ENCODE measurements at places on chromosomes 1 and 21.

DNA sequence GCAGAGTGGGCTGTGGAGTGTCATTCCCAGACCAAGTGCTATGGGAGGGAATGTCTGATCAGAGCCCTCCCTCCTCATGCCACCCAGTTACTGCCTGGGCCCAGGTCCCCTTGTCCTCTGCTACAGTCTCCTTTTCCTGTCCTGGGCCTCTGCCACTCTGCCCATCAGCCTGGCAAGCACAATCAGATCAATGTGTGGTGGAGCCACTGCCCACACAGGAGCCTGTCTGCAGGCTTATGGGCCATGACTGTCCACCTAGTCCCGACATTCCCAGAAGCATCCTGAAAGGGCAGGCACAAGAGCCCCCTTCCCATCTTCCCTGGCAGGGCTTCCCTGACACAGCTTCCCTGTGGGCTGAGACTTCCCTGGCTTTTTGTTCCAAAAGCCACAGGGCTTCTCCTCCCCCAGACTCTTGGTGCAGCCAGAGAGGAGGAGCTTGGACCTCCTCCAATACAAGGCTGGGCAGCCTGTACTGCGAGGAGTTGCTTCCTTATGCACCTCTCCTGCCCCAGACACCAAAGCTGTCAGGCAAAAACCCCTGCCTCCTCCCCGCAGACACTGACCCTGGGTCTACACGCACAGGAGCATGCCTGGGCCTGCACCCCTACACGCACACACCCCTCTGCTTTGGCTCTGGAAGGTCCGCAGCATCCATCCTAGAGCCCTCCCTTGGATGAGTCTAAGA is 29.2 kb upstream of the CNTN2 start:
- no peak for DNase-seq

DNA sequence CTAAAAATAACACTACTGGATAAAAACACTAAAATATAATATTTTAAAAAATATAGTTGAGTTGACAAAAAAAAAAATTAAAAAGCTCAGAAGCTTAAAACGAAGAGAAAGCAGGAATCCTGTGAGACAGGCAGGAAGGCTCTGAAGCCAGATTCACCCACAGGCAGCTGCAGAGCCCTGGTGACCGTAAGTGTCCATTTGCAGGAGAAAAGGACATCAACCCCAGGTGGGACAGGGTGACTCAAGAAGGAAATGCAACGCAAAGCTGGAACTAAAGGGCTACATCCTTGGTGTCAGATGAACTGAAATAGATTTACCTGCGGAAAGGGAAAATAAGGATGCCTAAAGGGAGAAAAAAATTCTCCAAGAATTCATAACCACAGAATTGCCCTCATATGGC is 46.8 kb downstream of the USP24 start:
- DNase-seq = no peak

DNA sequence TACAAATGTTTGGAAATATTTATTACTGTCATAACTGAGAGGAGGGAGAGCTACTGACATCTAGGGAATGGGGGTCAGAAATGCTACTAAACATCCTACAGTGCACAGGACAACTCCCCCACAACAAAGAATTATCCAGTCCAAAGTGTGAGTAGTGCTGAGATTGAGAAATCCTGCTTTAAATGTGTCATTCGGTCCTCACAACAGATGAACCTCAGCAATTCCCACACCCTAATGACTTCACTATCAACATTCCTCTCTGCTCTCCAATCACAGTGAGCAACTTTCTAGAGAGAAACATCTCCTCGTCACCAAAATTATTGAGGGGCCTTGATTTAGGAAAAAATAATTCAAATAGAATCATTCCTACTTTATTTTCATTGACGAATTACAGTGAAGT is 18.0 kb downstream of the OMA1 start:
- DNase-seq = no peak

DNA sequence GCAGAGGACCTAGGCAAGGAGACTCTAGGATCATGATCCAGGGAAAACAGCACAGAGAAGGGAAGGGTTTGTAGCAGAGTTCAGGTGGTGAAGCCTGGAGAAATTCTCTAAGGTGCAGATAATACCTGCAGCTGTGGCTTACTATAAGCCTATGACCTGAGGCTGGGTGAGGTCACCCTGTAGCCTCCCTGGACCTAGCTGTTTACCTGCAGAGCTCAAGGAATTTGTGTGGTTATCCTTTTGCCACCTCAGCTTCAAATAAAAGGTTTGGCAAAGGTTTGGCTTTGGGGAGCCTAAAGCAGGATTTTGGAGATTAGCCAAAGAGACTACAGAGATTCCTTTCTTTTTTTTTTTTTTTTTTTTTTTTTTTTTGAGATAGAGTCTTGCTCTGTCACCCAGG is 79.5 kb upstream of the ZNF648 start:
- no peak for DNase-seq

GRCh38 chr1:182189535-182190066 is 128.1 kb upstream of the ZNF648 start:
- DNase-seq = no peak

DNA sequence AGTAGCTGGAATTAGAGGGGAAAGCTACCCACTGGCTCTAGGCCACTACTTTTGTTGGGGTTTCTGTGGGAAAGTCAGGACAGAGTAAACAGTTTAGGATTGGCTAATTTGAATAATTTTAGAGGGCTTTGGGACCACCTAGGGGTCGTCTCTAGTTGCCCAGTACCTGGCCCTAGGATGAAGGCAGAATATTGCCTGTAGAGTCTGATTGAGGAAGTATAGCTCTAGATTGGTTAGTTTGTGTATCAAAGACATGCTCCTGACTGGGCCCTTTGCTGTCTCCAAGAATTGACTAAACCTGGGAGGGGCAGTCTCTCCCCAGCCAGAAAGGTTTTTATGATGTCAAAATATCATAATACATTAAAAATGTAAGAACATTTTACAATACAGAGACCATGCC is 142.0 kb downstream of the POU2F1 start:
- DNase-seq = no peak

DNA sequence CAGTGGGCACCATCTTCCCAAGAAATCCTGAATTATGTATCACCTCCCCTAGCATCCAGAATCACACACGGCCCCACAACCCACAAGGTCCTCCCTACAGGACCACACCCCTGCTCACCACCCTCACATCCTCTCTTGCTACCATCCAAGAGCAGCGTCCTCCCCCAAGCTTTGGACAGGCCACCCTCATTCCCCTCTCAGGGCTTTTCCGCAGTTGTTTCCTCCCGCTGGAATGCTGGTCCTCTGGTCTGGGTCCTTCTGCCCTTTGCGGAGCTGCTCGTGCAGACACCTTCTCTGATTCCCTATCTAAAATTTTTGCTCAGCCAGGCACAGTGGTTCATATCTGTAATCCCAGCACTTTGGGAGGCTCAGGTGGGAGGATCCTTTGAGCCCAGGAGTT is 56.5 kb downstream of the TOMM20 start:
- DNase-seq = no peak

- DNase-seq = no peak
Measured at GRCh38 chr21:15820327-15820726, 90.5 kb downstream of the USP25 start.

GRCh38 chr21:27277110-27277509 is 310.2 kb upstream of the ADAMTS5 start:
- no peak for DNase-seq

- no peak for DNase-seq
Measured at GRCh38 chr1:201276891-201277290, 6.4 kb upstream of the PKP1 start.

- no peak for DNase-seq
Measured at GRCh38 chr1:20383631-20384030, 93.0 kb downstream of the VWA5B1 start.

DNA sequence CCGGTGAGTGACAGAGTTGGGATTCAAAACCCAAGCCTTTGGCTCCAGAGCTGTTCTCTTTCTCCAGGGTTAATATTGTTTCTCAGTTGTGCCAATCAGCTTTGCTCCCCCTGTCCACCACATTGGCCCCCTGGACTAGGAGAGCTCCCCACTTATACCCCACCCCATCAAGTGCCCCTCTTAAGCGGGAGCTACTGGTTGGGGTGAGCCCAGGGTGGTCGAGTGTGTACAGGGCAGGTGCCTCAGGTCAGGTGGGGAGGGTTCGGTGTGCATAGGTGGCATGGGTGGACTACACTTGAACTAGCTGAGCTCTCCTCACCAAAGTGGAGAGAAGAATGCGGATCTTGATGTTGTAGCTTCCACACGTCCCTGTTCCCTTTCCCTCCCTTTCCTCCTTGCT is 14.2 kb downstream of the KCNA2 start:
- DNase-seq = no peak

DNA sequence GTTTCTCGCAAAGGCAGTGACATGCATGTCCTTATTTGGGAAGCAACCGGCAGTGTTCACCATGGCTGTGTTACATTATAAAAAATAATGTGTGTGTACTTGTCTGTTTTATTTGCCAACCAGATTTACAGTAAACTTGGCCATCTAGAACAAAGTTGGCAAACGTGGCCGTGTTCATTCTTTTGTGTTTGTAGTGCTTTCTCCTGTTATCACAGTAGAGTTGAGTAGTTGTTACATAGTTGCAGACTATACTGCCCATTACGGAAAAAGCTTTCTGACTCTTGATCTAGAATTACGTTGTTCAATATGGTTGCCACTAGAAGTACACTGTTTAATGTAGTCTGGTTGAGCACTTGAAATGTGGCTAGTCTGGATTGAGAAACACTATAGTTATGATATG is 19.4 kb downstream of the SOAT1 start:
- no peak for DNase-seq

- peak; percentile 11 for DNase-seq
Measured at GRCh38 chr1:64019818-64020217, 183.6 kb upstream of the UBE2U start.

DNA sequence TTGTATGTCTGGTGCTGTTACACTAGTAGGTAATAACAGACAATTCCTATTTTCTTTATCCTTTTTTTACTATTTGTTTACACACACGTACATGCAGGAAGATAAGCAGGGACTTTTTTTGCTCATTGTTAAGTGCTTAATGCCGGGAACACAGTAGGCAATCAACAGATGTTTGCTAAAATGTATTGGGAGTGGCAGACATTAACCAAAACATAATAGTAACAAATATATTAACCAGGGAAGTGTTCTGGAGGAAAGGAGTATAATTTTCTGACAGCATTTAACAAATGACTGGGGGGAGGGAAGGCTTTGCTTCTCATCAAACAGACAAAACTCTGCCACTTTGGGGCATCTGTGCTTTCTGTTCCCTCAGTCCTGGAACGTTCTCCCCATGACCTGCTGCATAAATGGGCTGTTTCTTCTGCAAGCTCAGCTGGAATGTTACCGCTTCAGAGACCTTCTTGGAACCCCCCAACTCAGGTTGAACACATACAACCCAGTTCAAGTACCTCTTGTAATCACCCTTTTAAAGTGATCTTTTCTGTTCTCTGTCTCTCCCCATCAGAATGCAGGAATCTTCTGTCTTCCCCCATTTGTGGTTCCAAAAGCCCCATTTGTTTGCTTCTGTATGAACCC is 2.1 kb downstream of the CR1L start:
- no peak for DNase-seq
